ENCODE measurements at places on chromosomes 5 and 9.

- DNase-seq = no peak
These were observed 18.5 kb downstream of the FBXW2 start for GRCh38 chr9:120774719-120775118.

DNA sequence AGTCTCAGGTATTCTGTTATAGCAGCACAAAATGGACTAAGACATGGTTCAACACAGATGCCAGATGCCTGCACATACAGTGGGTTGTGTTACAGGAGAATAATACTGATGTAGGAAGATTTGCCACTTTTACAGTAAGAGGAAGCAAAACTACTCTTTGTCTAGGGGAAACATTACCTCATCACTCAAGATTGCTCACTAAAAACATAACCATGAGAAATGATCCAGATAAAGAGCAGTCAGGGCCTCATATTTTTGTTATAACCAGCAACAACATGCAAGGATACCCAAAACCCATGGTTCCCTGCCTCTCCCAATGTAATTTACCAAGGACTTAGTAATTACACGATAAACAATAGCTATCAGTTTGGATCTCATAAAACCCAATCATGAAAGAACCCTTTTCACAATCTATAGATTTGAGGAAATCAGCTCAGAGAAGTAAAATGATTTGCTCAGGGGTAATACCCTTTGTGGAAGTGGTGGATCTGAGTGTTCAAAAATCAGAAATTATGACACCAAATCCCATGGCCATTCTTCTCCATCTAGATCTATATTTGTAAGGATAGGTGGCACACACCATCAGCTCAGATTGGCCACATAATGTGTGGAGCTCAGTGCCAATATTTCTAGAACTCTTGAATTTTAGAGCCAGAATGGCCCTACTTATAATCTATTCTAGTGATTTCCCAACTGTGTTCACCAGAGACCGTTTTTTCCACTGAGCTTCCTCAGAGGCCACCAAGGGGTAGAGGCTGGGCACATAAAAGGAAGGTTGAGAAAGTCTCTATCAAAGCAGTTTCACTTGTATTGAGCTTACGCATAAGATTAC, 27.8 kb downstream of the DPYSL3 start:
- no peak for DNase-seq

- no peak for DNase-seq
These were observed 56.7 kb upstream of the GAS1 start for GRCh38 chr9:87004016-87004415.

GRCh38 chr5:60896991-60897390, 47.9 kb downstream of the ERCC8 start:
- no peak for DNase-seq

GRCh38 chr5:62707563-62707962, 128.9 kb downstream of the LRRC70 start:
- DNase-seq = no peak

- no peak for DNase-seq
These were observed 71.3 kb downstream of the SH3TC2 start for GRCh38 chr5:148991566-148991965.

DNA sequence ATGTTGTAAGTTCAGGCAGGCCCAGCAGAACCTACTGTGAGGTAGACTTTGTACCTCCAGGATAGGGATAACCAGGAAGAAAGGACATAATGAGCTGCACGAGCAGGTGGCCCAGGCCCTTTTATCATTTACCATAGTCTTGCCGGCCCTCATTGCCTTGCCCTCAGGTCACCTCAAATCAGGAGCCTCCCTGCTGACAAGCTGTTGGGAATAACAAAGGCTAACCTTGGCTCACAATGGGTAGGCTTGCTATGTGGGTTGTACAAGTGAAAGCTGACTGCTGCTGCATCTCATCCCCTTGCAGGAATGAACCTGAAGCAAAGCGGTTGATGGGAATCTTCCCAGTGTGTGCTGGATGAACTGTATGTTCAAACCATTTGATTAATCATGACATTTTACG, 159.5 kb upstream of the ACTBL2 start:
- DNase-seq = no peak

DNA sequence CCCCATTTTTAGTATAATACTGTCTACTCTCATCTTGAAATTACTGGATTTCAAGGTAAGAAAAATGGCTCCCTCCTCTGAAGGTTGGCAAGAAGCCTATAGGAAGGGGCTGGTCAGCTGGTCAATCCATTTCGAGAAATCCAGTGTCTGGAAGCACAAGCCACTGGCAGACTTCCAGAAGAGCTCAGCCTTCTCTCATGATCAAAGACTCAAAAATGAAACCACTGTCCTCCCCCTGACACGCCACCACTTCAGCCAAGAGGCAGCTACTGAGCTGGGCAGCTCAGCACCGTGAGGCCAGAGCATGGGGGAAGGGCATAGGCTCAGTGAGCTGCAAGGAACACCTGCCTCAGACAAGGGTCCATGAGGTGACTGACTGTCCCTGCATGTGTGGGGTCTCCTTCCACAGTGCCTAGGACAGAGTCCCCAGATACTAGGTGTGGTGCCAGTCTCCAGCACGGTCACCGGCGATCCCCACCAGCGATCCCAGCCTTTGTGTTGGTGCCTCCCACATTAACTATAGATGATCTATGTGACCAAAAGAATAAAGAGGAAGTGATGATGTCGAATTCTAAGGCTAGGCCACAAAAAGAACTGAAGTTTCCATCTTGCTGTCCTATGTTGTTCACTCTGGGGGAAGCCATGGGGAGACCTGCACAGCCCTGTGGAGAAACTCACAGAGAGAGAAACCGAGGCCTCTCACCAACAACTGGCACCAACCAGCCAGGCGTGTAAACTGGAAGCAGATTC, 100.1 kb upstream of the LRRTM2 start:
- no peak for DNase-seq

- DNase-seq = no peak
These were observed 36.0 kb downstream of the HMGXB3 start for GRCh38 chr5:150036513-150036912.

DNA sequence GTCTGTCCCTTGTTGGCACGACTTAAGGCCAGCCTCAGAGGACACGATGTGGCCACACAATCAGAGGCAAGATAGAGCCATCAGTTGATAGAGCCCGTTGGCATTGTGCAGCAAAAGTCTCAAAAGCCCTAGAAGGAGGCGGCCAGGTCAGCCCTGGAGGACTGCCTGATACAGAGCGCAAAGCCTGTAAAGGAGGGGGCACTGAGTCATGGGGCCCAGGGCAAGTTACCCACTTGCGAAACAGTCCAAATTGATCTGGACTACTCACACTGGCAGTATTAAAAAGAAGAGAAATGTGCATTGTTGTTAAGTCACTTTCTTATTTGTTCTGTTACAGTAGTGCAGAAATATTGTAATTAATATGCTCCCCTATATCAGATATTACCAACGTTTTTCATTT, 51.5 kb downstream of the KLF9 start:
- no peak for DNase-seq

DNA sequence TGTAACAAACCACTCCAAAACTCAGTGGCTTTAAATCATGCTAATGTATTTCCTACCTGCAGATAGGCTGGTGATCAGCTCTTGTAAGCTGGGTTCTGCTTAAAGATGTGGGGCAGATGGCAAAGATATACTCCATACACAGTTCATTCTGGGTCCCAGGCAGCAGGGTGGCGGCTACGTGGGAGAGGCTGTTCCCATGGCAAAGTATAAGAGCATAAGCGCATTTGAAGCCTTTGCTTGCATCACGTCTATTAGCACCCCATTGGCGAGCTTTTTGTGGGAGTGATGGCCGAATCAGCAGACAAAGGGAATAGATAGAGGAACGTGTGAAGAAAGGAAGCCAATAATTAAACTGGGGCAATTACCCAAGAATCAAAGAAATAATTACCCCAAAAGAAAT, 523.1 kb downstream of the SPATA31D1 start:
- no peak for DNase-seq

DNA sequence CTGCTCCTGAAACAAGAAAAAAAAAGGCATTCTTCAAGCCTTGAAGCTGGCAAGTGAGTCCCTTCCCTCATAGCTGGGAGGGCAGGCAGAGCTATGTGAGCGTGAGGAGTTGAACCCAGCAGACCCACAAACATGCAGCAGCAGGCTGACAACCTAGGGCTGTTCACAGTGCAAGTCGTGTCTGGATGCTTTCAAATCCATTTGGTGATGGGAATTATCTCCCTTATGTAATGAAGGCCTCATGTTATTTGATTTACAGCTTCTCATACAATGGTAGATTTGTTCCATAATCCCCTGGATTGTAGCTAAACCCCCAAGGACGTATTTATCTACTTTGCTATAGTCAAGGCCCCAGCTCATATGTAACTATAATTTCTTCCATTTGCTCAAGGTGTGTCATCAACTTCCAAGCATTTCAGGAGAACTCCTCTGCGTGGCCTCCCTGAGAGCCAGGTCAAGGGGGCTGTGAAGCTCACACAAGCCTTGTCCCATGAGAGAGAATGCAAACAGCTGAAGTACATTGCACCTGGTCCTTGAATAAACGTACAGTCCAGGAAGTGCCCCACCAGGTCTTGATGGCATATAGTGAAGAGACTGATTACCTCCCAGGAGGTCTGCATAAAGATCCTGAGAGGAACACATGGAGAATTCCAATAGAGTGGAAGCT, 124.8 kb upstream of the SLC1A3 start:
- no peak for DNase-seq
